ENCODE measurements at places on chromosomes 5 and 9.

DNA sequence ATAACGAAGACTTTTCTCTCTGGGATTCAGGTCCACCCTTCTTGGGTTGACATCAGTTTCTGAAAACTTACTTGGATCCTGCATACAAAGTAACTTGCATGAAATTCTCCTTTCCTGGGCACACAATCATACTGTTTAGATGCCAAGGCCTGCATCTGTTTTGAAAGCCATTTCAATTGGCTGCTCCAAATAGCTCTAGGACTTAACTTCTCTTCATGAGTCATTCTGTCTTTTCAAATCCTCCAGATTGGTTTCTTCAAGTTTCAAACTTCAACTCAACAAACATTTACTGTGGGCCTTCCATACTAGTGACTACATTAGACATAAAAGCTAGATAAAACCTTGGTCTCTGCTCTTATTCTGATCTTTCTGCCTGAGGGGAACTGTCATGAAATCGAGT is 54.8 kb upstream of the HMHB1 start:
- no peaks in the 10 kb centered on the region for H3K4me1 ChIP-seq
- no peak overlapping the region for H3K27ac ChIP-seq
- no peak overlapping the region for H3K4me3 ChIP-seq
- H3K27me3 ChIP-seq, result no peaks in the 10 kb centered on the region
- no peaks in the 10 kb centered on the region for H3K36me3 ChIP-seq

- peak overlapping the region; percentile 14 for H3K27ac ChIP-seq
- DNase-seq, result no peak
Observed at GRCh38 chr9:13268469-13268868, 11.0 kb downstream of the MPDZ start.

GRCh38 chr9:16964228-16964627 is 93.8 kb upstream of the BNC2 start:
- H3K36me3 ChIP-seq, result no peaks in the 10 kb centered on the region
- DNase-seq, result no peak
- H3K27me3 ChIP-seq, result no peaks in the 10 kb centered on the region
- H3K4me3 ChIP-seq, result no peak overlapping the region
- no peak overlapping the region for H3K27ac ChIP-seq
- no peaks in the 10 kb centered on the region for H3K4me1 ChIP-seq

GRCh38 chr9:125568621-125569020 is 138.4 kb downstream of the MAPKAP1 start:
- H3K27ac ChIP-seq, result no peak overlapping the region
- H3K4me3 ChIP-seq, result no peak overlapping the region
- H3K27me3 ChIP-seq, result no peaks in the 10 kb centered on the region
- no peaks in the 10 kb centered on the region for H3K36me3 ChIP-seq

GRCh38 chr9:75814667-75815066 is 75.8 kb upstream of the PCSK5 start:
- no peaks in the 10 kb centered on the region for H3K4me1 ChIP-seq
- no peak overlapping the region for H3K4me3 ChIP-seq

DNA sequence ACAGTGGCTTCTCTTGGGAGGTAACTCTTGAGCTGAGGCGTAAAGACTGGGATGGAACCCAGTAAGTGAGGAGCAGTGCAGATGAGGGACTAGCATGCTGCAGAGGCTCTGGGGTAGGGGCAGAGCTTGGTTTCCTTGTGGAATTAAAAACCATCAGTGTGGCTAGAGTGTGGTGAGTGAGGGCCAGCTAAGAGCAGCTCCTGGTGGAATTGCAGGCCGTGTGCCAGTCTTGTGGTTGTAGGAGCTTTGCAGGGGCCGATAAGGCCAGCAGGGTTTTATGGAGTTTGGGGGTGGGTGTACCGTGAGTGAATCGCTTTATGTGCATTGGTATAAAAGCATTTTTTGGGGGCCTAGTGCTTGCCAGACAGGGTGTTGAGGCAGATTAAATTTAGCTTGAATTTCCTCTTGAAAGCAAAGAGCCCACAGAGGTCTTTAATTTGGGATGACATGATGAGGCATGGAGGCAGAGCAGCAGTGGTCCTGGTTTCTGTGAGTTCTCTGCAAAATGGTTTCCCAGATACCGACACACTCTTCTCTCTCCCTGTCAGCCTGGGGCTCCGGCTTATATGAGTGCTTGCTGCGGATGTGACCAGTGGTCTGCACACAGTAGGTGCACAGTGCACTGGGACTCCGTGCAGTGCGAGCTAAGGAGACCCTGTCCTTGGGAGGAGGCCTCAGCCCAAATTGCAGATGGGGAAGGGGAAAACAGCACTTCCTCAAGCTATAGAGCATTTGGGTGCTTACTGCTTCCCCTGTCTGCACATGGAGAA is 176.4 kb upstream of the PITX1 start:
- no peaks in the 10 kb centered on the region for H3K27me3 ChIP-seq
- no peaks in the 10 kb centered on the region for H3K36me3 ChIP-seq
- peaks cover 17% of the 10 kb centered on the region for H3K4me1 ChIP-seq
- no peak for DNase-seq
- no peak overlapping the region for H3K27ac ChIP-seq
- H3K4me3 ChIP-seq, result no peak overlapping the region

- H3K27ac ChIP-seq, result no peak overlapping the region
- H3K4me1 ChIP-seq, result peaks cover 21% of the 10 kb centered on the region
- DNase-seq, result no peak
- no peaks in the 10 kb centered on the region for H3K27me3 ChIP-seq
- no peak overlapping the region for H3K4me3 ChIP-seq
Observed at GRCh38 chr9:87119328-87119881, 172.1 kb upstream of the GAS1 start.

GRCh38 chr9:76213751-76214150 is 180.5 kb downstream of the RFK start:
- H3K36me3 ChIP-seq, result no peaks in the 10 kb centered on the region
- H3K27me3 ChIP-seq, result no peaks in the 10 kb centered on the region
- no peak for DNase-seq
- no peak overlapping the region for H3K4me3 ChIP-seq
- H3K27ac ChIP-seq, result no peak overlapping the region

DNA sequence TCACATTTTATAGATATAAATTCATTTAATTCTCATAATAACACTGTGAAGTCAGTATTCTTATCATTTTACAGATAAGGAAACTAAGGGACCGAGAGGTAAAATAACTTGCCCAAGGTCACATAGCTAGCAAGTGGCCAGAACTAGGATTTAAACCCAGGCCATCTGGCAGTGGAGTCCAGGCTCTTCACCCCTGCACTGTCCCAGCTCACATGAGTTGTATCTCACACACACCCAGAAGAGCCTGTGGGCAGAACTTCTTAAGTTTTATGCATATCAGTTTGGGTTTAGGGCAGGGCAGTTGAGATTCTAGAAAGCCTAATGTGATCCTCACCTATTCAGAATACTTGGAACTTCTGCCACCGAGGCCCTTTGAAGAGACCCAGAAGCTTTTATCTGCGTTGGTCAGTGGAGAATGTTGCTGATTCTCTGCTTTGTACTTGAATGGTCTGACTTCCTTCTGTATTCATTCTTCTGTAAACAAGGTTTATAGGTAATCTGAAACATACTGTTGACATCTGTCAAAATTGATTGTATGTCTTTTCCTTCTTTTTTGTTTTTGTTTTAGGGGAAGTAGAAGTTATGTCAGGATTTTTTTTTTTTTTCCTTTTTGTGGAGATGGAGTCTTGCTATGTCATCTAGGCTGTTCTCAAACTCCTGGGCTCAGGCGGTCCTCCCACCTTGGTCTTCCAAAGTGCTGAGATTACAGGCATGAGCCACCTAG is 75.8 kb downstream of the KIAA1958 start:
- no peaks in the 10 kb centered on the region for H3K36me3 ChIP-seq
- H3K27ac ChIP-seq, result no peak overlapping the region
- no peaks in the 10 kb centered on the region for H3K4me1 ChIP-seq
- H3K27me3 ChIP-seq, result no peaks in the 10 kb centered on the region
- DNase-seq, result no peak

GRCh38 chr9:120860083-120860482 is 16.9 kb downstream of the PHF19 start:
- H3K27ac ChIP-seq, result no peak overlapping the region
- no peaks in the 10 kb centered on the region for H3K36me3 ChIP-seq
- no peak for DNase-seq
- H3K4me3 ChIP-seq, result no peak overlapping the region
- H3K4me1 ChIP-seq, result no peaks in the 10 kb centered on the region

DNA sequence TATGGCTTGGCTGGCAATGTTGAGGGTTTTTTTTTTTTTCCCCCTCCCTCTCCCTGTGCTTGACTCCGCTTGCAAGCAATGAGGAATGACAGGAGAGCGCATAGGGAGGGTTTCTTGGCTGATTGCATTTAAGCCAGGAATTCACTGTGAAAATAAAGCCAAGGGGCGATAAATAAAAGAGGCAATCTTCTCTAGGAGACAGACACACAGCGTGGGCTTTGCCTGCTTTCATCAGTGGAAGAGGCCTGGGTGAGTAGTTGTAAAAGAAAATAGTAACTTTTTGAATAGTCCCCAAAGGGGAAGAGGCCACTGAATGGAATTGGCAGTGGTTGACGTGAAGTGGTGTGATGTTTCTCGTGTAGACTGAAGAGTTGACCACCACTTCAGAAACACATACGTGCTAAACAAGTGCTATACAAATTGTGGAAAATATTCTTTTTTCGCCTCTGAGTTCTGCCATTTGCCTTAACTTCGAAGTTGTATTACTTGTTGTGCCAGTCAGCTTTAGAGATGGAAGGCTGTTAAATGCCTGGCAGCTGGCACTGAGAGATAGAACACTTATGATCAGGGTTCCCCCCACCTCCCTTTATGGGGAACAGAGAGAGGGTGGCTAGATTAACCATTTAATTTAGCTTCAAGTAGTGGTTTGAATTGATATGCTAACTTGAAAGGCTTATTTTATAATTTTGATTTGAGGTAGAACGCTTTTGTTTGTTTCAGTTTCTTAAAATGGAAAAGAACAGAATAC is 3.0 kb downstream of the ZSWIM6 start:
- H3K36me3 ChIP-seq, result no peaks in the 10 kb centered on the region
- no peaks in the 10 kb centered on the region for H3K27me3 ChIP-seq
- no peak overlapping the region for H3K27ac ChIP-seq
- peak overlapping the region; percentile 97 for H3K4me3 ChIP-seq
- no peak for DNase-seq

DNA sequence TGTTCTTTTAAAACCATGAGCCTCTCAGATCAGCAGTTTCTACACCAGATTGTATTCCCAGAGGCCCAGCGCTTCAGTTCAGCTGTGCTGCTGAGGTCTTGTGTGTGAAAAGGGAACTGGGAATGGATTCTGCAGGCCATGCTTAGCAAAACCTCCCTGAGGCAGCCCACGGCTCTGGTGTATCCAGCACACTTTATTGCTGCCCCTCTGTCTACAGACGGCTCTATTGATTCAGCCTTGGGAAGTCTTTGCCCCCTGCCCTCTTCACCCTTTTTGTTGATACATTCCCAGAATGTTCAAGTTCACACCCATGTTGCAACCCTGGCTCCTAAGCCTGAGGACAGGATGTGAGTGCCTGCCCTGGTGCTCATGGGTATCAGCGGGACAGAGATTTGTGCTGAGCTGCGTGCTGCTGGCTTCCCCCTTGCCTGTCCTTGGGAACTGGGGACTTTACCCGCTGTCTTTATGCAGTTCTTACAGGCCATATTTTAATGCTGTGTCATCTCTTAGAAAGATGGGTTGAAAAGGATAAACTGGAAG is 37.3 kb downstream of the ARHGAP26 start:
- H3K27me3 ChIP-seq, result no peaks in the 10 kb centered on the region
- no peak for DNase-seq
- H3K36me3 ChIP-seq, result no peaks in the 10 kb centered on the region
- H3K4me3 ChIP-seq, result no peak overlapping the region

GRCh38 chr5:91885291-91886265 is 502.5 kb upstream of the ARRDC3 start:
- no peak overlapping the region for H3K4me3 ChIP-seq
- H3K36me3 ChIP-seq, result no peaks in the 10 kb centered on the region
- H3K27ac ChIP-seq, result no peak overlapping the region
- peak; percentile 42 for DNase-seq
- no peaks in the 10 kb centered on the region for H3K27me3 ChIP-seq

DNA sequence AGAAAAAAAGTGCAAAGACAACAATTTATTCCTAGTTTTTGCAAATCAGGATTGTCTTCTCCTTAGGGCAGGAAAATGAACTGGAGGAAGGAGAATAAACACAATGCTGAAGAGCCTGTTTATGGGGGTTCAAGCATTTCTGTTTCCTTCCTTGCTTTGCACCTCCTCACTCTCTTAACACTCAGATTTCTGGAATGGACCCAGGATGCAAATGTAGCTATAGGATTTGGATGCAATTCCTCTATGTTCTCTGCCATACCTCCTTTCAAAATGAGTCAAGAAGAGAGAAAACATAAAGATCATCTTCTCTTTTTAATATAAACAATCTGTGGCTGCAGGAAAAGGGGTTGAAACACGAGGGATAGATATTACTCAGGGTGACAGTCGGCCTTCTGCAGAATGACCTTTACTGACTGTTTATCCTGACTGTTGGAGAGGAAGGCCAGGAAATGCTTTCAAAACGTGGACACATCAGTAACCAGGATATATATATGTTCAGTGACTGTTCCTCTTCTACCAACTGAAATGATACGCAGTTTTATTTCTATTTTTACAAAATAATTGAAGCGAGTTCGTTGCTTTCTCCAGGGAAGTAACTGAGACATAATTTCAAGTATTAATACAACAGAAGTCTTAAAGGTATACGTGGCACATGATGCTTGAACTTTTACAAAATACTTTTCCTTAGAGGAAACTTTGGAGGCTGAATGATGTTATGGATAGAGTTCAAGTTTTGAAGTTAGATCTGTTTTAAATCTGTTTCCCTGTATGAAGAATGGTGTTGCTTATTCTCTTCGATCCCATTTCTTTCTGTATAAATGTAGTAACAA is 44.4 kb downstream of the ACTBL2 start:
- no peak for DNase-seq
- H3K4me3 ChIP-seq, result no peak overlapping the region
- no peaks in the 10 kb centered on the region for H3K36me3 ChIP-seq
- H3K4me1 ChIP-seq, result peaks cover 62% of the 10 kb centered on the region

GRCh38 chr9:80552931-80553330 is 981.2 kb downstream of the TLE4 start:
- H3K27ac ChIP-seq, result no peak overlapping the region
- H3K36me3 ChIP-seq, result no peaks in the 10 kb centered on the region
- no peak overlapping the region for H3K4me3 ChIP-seq
- H3K27me3 ChIP-seq, result no peaks in the 10 kb centered on the region
- 0 out of 2 replicates have a peak, but pooled peaks cover 10% of the 10 kb centered on the region for H3K4me1 ChIP-seq
- DNase-seq, result no peak

- no peaks in the 10 kb centered on the region for H3K27me3 ChIP-seq
- no peak overlapping the region for H3K27ac ChIP-seq
- no peaks in the 10 kb centered on the region for H3K36me3 ChIP-seq
- no peak overlapping the region for H3K4me3 ChIP-seq
Observed at GRCh38 chr5:2797160-2797559, 45.7 kb upstream of the IRX2 start.

DNA sequence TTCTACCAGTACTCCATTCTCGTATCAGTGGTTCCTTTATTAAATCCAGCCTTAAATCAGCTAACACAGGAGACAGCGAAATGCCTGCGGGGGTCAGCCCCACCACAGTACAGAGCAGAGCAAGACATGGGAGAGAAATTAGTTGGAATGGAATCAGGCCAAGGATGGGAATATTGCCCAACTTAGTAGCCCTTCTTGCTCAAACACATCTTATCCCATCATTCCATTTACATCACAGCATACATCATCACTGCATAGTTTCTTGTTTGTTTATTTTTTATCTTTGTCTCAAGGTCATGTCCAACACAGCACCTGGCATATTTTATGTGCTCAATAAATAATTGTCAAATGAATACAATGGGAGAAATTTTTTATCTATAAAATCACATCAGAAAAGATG is 34.3 kb upstream of the DAB2 start:
- no peak overlapping the region for H3K27ac ChIP-seq
- DNase-seq, result no peak
- no peaks in the 10 kb centered on the region for H3K4me1 ChIP-seq
- no peaks in the 10 kb centered on the region for H3K36me3 ChIP-seq
